T-helper 1 cell treated with Interleukin-12 subunit alpha and Interleukin-12 subunit beta and Interleukin-4 antibody, amounts not matched to agents 30 ng/mL and 1 ng/mL, for 36 hours (primary cell): ENCODE measurements at places on chromosomes 1 and 21. TPM values are rescaled to one million over a fixed set of nuclear protein-coding genes. Genes with fewer than 3 reads are reported as not detected.

HEYL gene
- total RNA-seq = not detected in 2 replicates

STXBP3 gene
- 58.4 and 58.6 TPM in 2 replicates for total RNA-seq

LIPI gene
- total RNA-seq = not detected in 2 replicates

ZC3H11A gene
- 93.7 and 98.4 TPM in 2 replicates for total RNA-seq

S100A3 gene
- 0.24 TPM in 1 of 2 replicates, not detected in the other for total RNA-seq

TMPRSS15 gene
- not detected in 2 replicates for total RNA-seq

VCAM1 gene
- 0.10 and 0.22 TPM in 2 replicates for total RNA-seq

TCP10L gene
- total RNA-seq = 0.95 and 1.6 TPM in 2 replicates

ERRFI1 gene
- total RNA-seq = 0.66 and 0.74 TPM in 2 replicates

TUT4 gene
- 82.3 and 82.6 TPM in 2 replicates for total RNA-seq

HSD3B1 gene
- total RNA-seq = not detected in 2 replicates

IQGAP3 gene
- 9.6 and 11.6 TPM in 2 replicates for total RNA-seq

RNU1-3 gene
- 2,156 and 2,251 TPM in 2 replicates for total RNA-seq

ZNF648 gene
- total RNA-seq = not detected in 2 replicates

FAM177B gene
- total RNA-seq = not detected in 2 replicates

BRINP3 gene
- not detected in 2 replicates for total RNA-seq

OR2T29 gene
- total RNA-seq = not detected in 2 replicates

KCNK2 gene
- total RNA-seq = not detected in 2 replicates

ALX3 gene
- total RNA-seq = not detected in 2 replicates

B3GALT2 gene
- 2.1 and 2.9 TPM in 2 replicates for total RNA-seq

TSSK3 gene
- total RNA-seq = 0.98 and 1.2 TPM in 2 replicates

PLPPR4 gene
- total RNA-seq = not detected in 2 replicates

ITLN1 gene
- not detected in 2 replicates for total RNA-seq

TCHH gene
- total RNA-seq = 0.07 TPM in 1 of 2 replicates, not detected in the other

CFHR2 gene
- not detected in 2 replicates for total RNA-seq

ADGRL4 gene
- total RNA-seq = not detected in 2 replicates

B4GALT3 gene
- total RNA-seq = 56.3 and 58.4 TPM in 2 replicates

TMEM52 gene
- not detected in 2 replicates for total RNA-seq

S100B gene
- total RNA-seq = 0.49 TPM in 1 of 2 replicates, not detected in the other

LGR6 gene
- total RNA-seq = not detected in 2 replicates

SPATA45 gene
- total RNA-seq = 0.93 TPM in 1 of 2 replicates, not detected in the other

DMBX1 gene
- 0.07 TPM in 1 of 2 replicates, not detected in the other for total RNA-seq

G0S2 gene
- total RNA-seq = 47.5 and 51.7 TPM in 2 replicates

ZNF593OS gene
- total RNA-seq = not detected in 2 replicates

KANK4 gene
- not detected in 2 replicates for total RNA-seq

TSPEAR gene
- not detected in 2 replicates for total RNA-seq

OLFM3 gene
- total RNA-seq = not detected in 2 replicates

OR2T35 gene
- not detected in 2 replicates for total RNA-seq

CRYBG2 gene
- 3.8 and 4.2 TPM in 2 replicates for total RNA-seq

PIP5K1A gene
- total RNA-seq = 72.1 and 74.9 TPM in 2 replicates

KIRREL1 gene
- not detected in 2 replicates for total RNA-seq

LRRN2 gene
- 0.20 TPM in 1 of 2 replicates, not detected in the other for total RNA-seq

RBP7 gene
- not detected in 2 replicates for total RNA-seq

KRTAP12-2 gene
- total RNA-seq = not detected in 2 replicates

DFFA gene
- 36.7 and 38.4 TPM in 2 replicates for total RNA-seq

RAB42 gene
- not detected in 2 replicates for total RNA-seq
